HT1080 (cell line): ENCODE measurements at places on chromosomes 11 and 22.

- DNase-seq, result peak; percentile 95
Observed at GRCh38 chr11:117072517-117073461, 25.4 kb downstream of the SIK3 start.

DNA sequence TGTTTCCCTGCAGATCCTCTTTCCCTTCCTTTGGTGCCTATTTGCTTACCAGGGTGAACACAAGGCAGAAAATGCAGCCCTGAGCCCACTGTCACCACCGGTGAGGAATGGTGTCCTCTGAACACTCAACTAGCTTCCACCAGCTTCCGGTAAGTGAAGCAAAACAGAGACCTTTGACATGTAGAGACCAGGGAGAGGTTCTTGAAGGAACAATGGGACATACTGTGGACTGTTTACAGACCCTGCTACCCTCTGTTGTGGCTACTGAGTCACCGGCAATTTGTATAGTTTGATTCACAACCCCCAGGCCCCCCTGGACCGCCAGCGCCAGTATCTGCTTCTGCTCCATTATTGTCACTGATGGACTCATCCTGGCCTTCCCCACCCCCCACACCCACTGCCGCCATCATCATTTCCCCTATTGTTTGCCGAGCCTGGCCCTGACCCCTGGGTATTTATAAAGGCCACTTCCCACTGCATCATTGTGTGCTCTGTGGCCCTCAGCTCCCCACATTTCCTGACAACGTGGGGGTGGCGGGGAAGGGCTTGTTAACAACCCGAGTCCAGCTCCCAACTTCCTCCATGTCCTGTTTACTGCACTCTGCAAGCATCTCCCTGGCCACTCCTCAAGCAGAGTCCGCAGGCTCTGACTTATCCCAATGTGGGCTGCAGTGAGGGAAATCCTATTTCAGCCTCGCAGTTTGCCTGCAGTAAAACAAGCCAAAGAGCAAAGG lies 252.9 kb downstream of the ETS1 start:
- DNase-seq, result peak; percentile 92

GRCh38 chr11:128714881-128715280 lies 21.0 kb downstream of the FLI1 start:
- DNase-seq, result peak; percentile 51

- DNase-seq, result no peak
Observed at GRCh38 chr11:117657794-117658193, 139.2 kb downstream of the DSCAML1 start.

DNA sequence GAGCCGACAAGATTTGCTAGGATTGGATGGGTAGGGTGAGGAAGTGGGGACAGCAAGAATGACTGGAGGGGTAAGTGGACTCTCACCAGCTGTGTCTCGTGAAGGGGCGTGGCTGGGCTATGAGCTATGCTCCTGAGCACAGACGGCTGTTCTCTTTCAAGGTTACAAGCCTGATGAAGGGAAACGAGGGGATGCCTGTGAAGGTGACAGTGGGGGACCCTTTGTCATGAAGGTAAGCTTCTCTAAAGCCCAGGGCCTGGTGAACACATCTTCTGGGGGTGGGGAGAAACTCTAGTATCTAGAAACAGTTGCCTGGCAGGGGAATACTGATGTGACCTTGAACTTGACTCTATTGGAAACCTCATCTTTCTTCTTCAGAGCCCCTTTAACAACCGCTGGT lies 19.9 kb downstream of the F2 start:
- no peak for DNase-seq

DNA sequence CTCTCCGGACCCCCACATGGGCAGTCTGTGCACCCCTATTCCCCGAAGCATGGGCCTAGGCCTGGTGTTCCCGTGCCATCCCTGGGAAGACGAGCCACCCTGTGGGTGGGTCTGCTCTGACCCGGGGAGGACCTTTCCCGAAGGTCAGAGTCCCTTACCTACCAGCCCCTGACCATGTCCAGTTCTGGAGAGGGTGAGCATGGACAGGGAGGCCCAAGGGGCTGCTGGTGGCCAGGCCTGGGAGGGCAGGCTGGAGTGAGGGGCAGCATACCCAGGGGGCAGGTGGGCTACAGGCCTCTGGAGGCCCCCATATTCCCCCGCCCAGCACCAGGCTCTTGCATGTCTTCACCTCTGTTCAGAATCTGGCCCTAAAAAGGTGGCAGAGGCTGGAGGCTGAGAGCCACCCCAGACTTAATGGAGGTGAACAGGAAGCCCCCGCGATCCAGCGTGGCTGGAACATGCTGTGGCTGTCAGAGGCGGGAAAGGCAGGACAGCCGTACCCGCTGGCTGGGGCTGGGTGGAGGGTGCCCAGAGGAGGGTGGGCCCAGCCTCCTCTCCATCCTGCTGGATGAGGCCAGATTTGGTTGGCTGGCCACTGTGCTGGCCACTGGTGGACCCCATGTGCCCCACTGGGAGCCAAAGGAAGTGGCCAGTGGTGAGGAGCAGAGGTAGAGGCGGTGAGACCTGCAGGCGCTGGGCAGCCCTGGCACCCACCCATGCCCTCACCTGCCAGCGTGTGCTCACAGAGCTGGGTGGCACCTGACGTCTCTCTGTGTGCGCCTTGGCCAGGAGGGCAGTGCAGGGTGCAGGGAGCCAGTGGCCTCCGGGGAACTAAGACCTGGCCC lies 11.2 kb upstream of the SYT8 start:
- no peak for DNase-seq

DNA sequence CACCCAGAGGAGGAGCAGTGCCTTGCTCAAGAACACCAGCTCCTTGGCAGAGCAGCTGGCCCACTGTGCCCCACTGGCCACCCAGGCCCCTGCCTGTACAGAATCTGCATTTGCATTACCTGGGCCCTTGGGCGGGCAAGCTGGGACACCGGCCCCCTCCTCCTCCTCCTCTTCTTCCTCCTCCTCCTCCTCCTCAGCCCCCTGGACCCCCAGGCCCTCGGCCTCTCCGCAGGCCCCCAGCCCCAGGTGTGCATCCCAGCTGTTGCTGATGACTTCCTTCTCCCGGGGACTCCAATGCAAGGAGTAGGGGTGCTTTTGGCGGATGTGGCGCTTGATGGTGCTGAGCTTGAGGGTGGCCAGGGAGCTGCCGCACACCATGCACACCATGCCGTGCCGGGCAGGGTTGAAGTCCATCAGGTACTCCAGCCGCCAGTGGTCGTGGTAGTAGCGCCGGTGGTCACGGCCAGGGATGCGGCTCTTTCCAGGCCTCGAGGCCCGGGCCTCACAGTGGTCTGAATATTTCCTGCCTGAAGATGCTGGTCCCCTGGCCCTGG lies 2.8 kb downstream of the ZFTA start:
- no peak for DNase-seq

DNA sequence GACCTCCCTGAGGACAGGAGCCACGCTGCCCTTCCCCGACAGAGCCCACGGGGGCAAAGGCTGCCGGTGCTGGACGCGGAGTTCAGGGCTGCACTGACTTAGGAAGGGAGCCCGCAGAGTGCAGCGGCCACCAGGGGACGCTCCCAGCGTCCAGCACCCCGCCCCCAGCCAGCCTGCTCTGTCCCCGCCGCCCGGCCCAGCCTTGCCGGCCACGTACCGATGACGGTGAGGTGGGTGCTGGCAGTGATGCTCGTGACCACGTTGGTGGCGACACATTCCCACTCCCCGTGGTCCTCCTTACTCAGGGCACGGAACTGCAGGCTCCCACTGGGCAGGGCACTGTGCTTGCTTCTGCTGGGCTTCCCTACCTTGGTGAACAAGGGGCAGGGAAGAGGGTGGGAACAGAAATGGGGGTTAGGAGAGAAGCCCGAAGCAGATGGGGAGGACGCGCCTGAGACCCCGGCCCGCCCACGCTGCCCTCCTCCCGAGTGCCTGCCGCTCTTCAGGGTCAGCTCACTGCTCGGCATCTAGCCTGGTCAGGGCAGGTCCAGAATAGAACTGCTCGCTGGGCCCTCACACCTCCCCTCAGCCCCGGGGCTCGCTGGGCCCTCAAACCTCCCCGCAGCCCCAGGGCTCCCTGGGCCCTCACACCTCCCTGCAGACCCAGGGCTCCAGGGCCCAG lies 25.9 kb downstream of the IGSF9B start:
- DNase-seq, result no peak
